T-cell (primary cell): ENCODE measurements at places on chromosomes 7 and 10.

- H3K27ac ChIP-seq, result no peak overlapping the region
- no peaks in the 10 kb centered on the region for H3K36me3 ChIP-seq
- H3K4me3 ChIP-seq, result no peak overlapping the region
- H3K4me1 ChIP-seq, result no peaks in the 10 kb centered on the region
These were observed 201.0 kb downstream of the CALN1 start for GRCh38 chr7:72211175-72211574.

DNA sequence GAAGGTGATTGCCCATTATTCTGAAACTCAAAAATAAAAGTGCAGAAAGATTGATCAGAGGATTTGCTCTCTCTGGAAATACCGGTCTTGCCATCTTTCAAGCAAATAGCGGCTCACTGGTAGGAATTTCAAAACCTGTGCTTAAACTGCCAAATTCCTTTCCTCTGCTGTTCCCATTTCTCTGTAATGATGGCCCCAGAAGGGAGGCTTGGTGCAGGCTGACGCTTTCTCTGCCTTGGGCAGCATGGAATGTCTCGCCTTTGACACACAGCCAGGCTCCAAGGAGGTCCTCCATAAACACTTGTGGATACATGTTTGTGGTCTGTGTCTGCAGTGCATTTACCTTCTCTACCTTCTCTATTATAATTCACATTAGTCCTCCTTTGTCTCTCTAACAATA is 146.8 kb downstream of the HIBADH start:
- H3K36me3 ChIP-seq, result no peaks in the 10 kb centered on the region
- no peaks in the 10 kb centered on the region for H3K4me1 ChIP-seq

DNA sequence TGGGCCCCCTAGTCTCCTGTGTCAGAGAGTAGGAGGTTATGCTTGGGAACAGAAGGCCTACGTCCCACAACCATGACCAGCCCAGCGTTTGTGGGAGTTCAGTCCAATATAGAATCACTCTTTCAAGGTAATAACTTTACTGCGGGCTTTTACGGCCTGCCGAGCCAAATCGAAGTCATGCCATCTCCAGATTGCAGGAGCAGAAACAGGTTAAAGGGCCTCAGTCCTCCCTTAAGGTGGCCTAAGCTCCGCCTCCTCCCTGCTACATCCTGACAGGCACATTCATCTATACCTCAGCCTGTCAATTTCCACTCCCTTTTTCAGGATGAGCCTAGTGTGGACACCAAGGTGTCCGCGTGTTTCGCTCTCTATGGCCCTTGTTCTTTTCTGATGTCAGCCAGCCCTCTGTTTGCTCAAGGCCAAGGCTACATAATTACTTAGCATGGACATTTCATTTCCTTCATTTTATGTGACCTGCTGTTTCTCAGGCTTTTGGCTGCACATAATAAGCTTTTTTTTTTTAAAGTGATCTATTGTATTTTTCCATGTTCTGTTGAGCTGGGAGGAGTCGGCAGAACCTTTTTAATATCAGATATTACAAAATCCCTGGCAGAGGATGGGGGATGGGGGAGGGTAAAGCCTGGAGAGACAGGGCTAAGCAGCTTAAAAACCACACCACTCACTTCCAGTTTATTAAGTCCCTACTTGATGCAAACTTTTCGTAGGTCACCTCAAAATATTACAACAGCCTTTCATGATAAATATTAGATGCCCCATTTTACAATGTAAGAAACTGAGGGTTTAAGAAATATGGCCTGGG is 84.6 kb downstream of the CACNB2 start:
- no peaks in the 10 kb centered on the region for H3K27me3 ChIP-seq
- no peaks in the 10 kb centered on the region for H3K4me1 ChIP-seq
- H3K36me3 ChIP-seq, result no peaks in the 10 kb centered on the region
- H3K4me3 ChIP-seq, result no peak overlapping the region

GRCh38 chr10:68895041-68895440 is 6.1 kb upstream of the DDX50 start:
- H3K27ac ChIP-seq, result no peak overlapping the region
- H3K4me1 ChIP-seq, result peaks cover under 1% of the 10 kb centered on the region
- no peaks in the 10 kb centered on the region for H3K36me3 ChIP-seq
- no peak for DNase-seq
- no peak overlapping the region for H3K4me3 ChIP-seq

DNA sequence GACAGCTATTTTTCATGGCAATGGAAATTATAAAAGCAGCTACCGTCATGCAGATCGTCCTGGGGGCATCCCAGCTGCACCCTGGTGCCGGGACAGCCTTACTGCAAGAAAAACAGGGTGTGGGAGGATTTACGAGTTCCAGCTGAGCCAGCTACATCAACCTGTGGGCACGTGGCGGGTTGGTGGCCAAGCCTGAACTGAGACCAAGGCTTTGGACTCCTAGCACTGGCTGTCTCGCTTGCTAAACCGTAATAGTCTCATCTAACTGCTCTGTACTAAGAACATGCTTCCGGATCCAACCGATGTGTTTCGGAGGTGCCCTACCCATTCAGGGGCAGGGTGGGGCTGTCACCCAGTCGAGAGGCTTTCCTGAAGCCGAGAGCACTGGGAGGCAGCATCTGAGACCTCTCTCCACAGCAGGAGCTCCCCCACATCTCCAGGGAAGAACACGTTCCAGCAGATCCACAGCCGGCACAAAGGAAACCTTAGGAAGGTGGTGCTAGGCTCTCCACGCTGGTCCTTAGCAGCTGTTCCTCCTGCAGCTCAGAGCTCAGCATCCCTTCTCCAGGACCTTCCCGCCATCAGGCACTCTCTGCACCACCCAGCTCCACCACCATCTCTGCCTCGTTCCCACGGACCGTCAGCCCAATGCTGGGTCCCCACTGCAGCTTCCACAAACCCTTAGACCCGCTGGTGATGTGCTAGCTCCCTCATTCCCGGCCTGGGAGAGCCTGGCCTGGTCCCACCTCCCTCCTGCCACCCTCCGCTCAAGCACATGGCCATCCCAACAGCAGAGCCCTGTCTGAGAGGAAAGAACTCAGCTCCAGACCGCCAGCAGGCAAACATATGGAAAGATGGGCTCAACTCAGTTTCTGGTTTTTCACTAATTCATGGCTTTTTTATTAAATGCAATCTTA is 158.5 kb downstream of the PTPRN2 start:
- DNase-seq, result no peak
- no peak overlapping the region for H3K4me3 ChIP-seq
- H3K36me3 ChIP-seq, result no peaks in the 10 kb centered on the region
- H3K4me1 ChIP-seq, result no peaks in the 10 kb centered on the region

DNA sequence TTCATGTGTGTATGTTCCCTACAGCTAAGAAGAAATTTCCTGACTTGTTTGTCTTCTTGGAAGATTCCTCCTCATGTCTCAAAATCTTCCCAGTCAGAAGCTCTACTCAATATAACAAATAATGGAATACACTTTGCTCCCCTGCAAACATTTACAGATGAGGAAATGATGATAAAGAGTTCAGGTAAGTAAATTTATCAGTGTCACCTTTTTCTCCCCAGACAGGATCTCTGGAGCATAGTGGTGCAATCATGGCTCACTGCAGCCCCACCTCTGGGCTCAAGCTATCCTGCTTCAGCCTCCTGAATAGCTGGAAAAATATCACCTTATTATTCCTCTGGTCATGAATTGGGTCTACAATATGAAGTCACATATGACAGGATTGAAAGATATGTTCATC is 25.5 kb downstream of the ACADSB start:
- no peaks in the 10 kb centered on the region for H3K36me3 ChIP-seq
- no peaks in the 10 kb centered on the region for H3K27me3 ChIP-seq
- DNase-seq, result no peak
- H3K4me1 ChIP-seq, result no peaks in the 10 kb centered on the region
- no peak overlapping the region for H3K4me3 ChIP-seq

- H3K4me3 ChIP-seq, result no peak overlapping the region
- no peak overlapping the region for H3K27ac ChIP-seq
- H3K27me3 ChIP-seq, result no peaks in the 10 kb centered on the region
- peaks cover 5% of the 10 kb centered on the region for H3K4me1 ChIP-seq
- DNase-seq, result no peak
These were observed 122.6 kb downstream of the ITIH5 start for GRCh38 chr10:7544203-7544602.
